GM12892 (cell line): ENCODE measurements at places on chromosomes 12 and 14.

DNA sequence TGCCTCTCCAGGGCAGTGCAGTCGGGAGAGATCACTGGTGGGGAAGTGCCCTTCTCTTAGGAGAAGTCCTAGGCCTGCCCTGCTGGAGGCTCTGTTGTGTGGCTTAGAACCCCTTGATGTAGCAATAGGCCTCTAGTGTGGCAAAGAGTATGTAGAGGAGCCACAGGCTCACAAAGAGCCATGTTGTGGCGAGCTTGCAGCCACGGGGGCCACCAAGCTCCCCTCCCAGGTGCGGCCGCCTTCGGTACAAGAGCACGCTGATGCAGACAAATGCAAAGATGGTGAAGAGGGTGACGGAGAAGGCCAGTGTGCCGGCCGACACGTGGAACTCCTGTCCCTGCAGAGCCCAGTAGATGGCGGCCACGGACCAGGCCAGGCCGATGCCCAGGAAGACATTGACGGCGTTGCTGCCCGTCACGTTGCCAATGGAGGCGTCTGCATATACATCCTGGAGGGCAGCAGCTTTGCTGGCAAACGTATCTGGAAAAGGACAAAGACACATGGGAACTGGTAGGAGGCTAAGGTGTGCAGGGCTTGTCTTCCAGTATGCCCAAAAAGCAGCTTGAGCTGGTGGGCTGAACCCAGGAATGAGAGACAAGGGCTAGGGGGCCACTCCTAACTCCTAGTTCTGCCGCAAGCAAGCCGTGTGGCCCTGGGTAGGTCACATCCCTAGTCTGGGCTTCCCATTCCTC lies 142.8 kb downstream of the SLC8A3 start:
- no peak for DNase-seq

- DNase-seq, result no peak
Measured at GRCh38 chr14:74838166-74838565, 37.8 kb downstream of the PROX2 start.

- DNase-seq, result no peak
Measured at GRCh38 chr12:51536159-51536558, 54.9 kb upstream of the SCN8A start.

DNA sequence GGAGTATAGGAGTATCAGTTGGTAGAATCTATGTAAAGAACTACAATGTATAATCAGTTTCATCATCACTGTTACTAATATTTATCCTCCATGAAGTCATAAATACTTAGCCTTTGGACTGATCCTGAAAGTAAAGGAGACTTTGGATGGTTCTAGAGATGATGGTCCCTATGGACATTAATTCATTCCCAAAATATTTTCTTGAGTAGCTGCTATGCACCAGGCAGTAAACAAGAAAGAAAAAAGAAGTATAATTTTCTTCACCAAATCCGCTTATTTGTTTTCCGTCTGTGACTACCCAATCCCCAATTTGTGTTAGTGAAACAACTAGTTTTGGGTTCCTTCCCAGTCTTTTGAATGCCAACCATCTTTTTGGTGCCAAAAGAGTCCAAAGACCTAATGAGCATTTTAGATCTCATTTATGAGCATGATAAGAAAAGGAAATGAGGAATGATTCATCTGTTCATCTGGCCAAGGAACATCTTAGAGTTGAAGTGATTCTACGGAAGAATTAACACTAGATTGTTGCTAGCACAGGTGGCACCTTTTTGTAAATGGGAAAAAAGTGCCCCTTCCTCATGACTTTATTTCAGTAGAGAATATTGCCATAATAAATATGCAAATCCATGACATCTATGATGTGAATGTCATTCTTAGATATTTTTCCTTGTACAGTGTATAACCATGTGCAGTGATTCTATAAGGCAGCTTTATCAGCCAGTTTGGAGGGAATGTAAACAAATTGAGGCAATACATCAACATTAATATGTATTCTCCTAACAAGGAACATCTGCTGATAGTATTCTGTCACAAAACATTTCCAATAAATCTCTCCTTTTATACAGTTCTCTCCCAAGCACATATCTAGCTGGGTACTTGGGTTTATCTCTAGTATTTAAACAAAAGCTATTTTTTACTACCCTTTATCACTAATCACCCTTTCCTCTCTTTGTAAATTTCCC lies 85.1 kb upstream of the CCDC91 start:
- DNase-seq, result no peak

DNA sequence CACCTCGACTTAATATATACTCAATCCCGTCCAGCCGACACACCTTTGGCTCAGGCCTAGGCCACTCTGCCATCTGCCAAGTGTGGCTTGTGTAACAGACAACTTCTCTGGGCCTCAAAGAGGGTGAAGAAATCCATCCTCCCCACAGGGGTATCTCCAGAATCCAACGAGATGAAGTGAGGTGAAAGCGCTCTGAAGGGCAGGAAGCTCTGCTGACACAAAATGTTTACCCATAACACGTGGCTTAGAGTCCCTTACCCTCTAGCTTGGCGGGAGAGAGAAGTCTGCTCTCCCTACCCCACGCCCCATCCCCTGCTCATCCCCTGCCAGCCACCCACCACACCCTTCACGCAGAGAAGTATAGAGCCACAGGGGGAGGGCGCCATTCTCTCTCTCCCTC lies 13.0 kb downstream of the ZBTB39 start:
- no peak for DNase-seq
